ENCODE measurements at places on chromosomes 6 and 20. TPM values are rescaled to one million over a fixed set of nuclear protein-coding genes. Genes with fewer than 3 reads are reported as not detected.

- H3K4me1 ChIP-seq = peaks cover 40% of the 10 kb centered on the region
- peak overlapping the region; percentile 23 for H3K4me3 ChIP-seq
- peak; percentile 89 for DNase-seq
These were observed 61.4 kb downstream of the TXLNB start for GRCh38 chr6:139230391-139230840.

DNA sequence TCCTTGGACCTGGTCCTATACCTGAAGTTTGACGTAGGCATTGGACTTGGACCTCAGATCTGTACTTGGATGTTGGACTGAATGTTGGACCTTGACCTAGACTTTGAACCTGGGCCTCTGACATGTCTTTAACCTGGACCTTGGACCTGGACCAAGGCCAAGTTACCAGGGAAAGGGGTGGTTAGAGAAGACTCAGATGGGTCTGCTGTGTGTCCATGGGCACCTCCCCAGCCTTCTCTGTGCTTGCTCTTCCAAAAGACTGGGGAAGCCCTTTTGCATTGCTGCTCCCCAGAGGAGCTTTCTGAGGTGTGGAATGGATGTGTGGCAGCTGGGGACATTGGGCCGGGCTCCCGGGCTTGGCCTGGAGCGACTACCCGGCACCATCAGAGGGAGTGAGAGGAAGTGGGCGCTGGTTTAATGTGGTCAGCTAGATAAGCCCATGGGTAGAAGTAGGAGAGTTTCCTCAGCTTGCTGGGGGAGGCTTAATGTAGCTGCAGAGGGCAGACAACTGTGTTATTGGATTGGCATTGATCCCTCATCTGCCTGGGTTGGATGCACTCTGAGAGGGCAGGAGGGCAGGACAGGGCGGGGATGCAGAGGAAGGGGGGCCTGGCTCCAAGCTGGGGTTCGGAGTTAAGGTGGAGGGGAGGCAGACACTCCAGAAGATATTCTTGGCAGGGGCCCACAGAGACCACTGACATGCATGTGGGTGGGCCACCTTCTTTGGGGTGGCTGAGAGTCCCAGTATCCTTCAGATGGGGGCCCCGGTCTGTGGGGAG, 4.2 kb downstream of the SCRT2 start:
- H3K36me3 ChIP-seq = no peaks in the 10 kb centered on the region
- no peak for DNase-seq
- H3K27me3 ChIP-seq = no peaks in the 10 kb centered on the region
- H3K27ac ChIP-seq = no peak overlapping the region
- H3K4me3 ChIP-seq = no peak overlapping the region

GRCh38 chr6:138590796-138591709, 91.8 kb upstream of the NHSL1 start:
- no peak overlapping the region for H3K4me3 ChIP-seq
- peak; percentile 86 for DNase-seq
- H3K27me3 ChIP-seq = no peaks in the 10 kb centered on the region
- no peak overlapping the region for H3K27ac ChIP-seq
- H3K4me1 ChIP-seq = peaks cover 6% of the 10 kb centered on the region
- no peaks in the 10 kb centered on the region for H3K36me3 ChIP-seq

DNA sequence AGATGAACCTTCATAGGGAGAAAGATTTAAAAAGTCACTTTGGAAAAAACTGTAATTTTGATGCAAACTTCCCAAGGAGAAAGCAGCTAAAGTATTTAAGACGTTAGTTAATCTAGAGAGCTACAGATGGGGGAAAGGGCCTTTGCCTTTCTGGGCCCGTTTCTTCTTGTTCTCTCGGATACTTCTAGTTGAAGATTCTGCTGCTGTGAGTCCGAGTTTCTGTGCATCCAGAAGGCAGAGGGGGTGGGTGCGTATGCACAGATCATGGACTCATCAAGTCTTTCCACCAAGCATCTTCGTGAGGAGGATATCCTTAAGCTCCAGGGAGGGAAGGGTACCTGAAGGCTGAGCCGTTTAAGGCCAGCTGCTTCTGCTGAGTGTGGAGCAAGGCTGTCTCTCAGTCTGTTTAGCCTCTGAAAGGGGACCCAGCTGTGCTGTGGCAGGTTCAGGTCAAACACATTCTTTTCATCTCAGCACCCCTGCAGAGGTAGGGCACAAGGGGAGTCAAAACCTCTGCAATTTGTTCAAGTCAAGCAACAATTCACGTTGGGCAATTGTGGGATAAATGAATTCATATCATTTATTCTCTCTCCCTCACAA, 4.3 kb downstream of the LAMP5 start:
- H3K27me3 ChIP-seq = no peaks in the 10 kb centered on the region
- no peaks in the 10 kb centered on the region for H3K4me1 ChIP-seq
- no peak overlapping the region for H3K4me3 ChIP-seq
- H3K27ac ChIP-seq = no peak overlapping the region
- DNase-seq = no peak
- H3K36me3 ChIP-seq = no peaks in the 10 kb centered on the region

DNA sequence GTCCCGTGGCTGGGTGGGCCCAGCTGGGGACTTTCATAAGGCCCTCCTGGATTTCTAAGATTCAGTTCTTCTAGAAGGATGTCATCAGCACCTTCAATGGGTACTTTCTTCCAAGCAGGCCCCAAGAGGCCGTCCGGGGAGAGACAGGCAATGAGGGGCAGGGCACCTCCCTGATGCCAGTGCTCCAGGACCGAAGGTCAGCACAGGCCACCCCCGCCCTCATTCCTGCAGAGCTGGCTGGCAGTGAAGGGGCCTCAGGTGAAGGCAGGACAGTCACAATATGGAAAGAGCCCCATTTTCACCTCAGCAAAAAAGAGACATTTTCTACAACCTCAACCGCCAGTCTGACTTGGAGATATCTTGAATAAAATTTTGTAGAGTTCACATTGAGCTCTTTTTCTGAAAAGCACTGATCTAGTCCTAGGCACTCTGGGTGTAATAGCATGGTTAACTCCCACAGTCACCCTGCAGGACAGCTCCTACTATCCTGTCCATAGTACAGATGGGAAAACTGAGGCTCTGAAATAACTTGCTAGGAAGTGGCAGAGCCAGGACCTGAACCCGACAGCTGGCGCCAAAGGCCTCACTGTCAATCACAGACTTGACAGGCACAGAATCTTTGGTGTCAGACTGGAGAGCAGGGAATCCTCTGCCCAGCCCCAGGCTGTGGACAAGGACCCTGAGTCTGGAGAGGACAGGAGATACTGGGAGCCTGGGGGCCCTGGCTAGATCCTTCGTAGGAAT, 50.3 kb downstream of the RRBP1 start:
- no peak overlapping the region for H3K27ac ChIP-seq
- no peaks in the 10 kb centered on the region for H3K27me3 ChIP-seq
- H3K36me3 ChIP-seq = no peaks in the 10 kb centered on the region
- no peak for DNase-seq
- no peak overlapping the region for H3K4me3 ChIP-seq

DNA sequence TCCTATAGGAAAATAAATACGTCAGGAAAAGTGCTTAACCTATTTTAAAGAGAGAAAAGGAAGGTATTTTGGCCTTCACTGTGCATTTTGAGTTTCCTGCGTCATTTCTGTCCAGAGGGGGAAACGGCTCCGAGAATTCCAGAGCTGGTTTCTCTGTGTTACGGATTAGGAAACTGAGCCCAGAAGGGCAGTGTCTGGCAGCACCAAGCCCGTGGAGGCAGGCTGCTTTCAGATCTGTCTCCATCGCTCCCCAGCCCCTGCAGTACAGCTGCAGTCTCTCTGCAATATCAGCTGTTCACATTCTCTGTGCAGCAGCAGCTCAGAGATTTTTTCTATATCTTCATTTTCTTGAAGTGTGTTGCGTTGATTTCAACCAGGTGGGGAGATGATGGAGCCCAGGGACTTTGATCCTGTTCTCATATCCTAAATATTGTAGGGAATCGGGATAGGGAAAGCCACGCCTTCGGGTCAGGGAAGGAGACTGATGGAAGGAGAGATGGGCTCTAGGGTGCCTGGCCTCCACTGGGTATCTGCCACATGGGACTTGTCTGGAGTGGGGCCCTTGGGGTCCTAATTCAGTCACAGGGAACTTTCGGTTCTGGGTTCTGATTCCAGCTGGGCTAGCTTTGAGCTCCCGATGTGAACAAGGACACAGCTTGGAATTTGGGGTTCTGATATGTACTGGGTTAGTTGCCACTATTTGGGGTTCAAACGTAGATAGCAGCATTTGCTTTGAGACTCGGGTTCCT, 2.8 kb downstream of the ANKRD60 start:
- no peak overlapping the region for H3K27ac ChIP-seq
- H3K4me1 ChIP-seq = no peaks in the 10 kb centered on the region
- H3K36me3 ChIP-seq = no peaks in the 10 kb centered on the region
- H3K4me3 ChIP-seq = no peak overlapping the region
- no peak for DNase-seq

GRCh38 chr6:74439123-74439811, 743.3 kb downstream of the CD109 start:
- H3K36me3 ChIP-seq = no peaks in the 10 kb centered on the region
- H3K27me3 ChIP-seq = no peaks in the 10 kb centered on the region
- no peak overlapping the region for H3K4me3 ChIP-seq

DNA sequence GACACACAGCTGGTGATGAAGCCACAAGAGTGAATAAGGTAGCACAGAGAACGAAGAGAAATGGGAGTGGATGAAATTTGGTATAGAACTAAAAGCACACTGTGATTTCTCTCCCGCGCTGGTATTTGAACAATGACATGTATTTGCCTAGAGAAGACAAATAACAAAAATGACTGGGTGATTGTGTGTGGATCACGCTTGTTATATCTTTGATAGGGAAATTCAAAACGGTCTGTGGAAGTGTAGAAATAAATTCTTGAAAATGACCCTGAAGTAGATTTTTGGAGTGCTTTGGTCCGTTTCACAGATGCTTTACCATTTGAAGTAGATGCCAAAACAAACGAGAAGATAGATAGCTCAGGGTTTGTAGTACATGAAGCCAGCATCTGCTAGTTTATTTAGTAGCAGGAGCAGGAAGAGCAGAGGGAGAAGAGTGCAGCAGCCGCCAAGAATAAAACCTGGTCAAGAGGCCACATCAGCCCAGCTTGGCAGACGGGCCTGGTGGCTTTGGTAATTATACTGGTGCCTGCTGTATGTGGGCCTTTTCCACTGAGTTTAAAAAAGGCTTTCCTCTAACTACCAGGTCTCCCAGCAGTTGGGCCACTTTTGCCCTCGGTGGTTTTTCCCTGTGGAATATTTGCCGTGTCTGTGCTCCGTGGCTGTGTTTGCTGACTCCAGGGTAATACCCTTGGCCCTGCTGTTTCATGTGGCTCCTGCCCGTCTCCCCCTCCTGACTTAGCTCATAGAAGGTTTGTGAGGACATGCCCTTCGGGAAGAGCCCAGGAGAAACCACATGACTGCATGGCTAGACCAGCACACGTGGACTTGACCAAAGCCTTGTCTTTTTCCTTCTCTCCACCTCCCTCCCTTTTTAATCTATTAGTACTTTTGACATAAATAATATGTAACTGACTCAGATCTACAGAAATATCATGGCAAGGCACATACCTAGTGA, 294.0 kb downstream of the SOX4 start:
- H3K4me1 ChIP-seq = no peaks in the 10 kb centered on the region
- no peaks in the 10 kb centered on the region for H3K27me3 ChIP-seq
- H3K36me3 ChIP-seq = no peaks in the 10 kb centered on the region

GRCh38 chr6:64750910-64751309, 956.1 kb downstream of the EYS start:
- no peak overlapping the region for H3K27ac ChIP-seq
- no peak overlapping the region for H3K4me3 ChIP-seq
- H3K4me1 ChIP-seq = no peaks in the 10 kb centered on the region
- H3K36me3 ChIP-seq = no peaks in the 10 kb centered on the region

DNA sequence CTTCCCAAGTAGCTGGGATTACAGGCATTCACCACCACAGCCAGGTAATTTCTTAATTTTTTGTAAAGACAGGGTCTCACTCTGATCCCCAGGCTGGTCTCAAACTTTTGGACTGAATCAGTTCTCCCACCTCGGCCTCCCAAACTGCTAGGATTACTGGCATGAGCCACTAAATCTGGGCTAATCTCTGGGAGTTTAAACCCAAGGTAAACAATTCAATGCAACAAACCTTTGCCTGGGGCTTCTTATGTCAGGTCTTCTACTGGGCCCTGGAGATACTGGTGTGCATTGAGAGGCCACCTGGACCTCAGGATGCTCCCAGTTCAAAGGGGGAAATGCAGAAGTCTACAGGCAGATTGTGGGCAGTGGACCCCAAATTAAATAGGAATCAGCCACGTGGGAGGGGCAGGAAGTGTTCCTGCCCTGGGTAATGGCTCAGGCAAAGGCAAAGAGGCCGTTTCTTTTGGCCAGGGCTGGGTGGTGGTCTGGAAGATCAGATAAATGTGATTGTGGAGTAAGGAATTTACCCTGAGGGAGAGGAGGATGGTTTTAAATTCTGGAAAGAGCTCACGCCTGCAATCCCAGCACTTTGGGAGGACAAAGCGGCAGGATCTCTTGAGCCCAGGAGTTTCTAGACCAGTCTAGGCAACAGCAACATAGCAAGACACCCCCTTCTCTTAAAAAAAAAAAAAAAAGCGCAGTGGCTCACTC, 1.3 kb upstream of the MYBL2 start:
- peaks cover 28% of the 10 kb centered on the region for H3K4me1 ChIP-seq
- no peaks in the 10 kb centered on the region for H3K27me3 ChIP-seq
- no peak for DNase-seq

DNA sequence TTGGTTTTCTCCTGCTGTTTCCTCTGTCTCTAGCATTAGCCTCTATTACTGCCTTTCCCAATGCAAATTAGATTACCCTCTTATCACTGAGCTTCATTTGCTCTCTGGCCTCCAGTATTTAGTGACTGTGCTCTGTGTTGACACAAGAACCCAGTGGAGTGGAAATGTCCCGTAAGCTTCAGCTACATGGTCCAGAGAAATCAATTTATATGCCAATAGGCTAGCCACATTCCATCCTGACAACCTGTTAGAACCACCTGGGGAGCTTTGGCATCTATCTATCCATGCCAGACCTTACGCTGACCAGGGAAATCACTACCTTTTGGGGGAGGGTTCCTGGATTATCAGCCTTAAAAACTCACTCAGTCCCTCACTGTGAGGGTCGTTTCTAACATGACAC, 459.6 kb downstream of the UTRN start:
- no peaks in the 10 kb centered on the region for H3K27me3 ChIP-seq
- no peak overlapping the region for H3K27ac ChIP-seq
- no peaks in the 10 kb centered on the region for H3K36me3 ChIP-seq
- no peak for DNase-seq
- no peaks in the 10 kb centered on the region for H3K4me1 ChIP-seq

- no peak overlapping the region for H3K27ac ChIP-seq
- DNase-seq = no peak
- H3K4me3 ChIP-seq = no peak overlapping the region
- peaks cover 6% of the 10 kb centered on the region for H3K4me1 ChIP-seq
These were observed 35.8 kb upstream of the IYD start for GRCh38 chr6:150332939-150333584.

- DNase-seq = no peak
- H3K4me3 ChIP-seq = no peak overlapping the region
- no peaks in the 10 kb centered on the region for H3K4me1 ChIP-seq
These were observed 197.3 kb upstream of the MARCKS start for GRCh38 chr6:113659762-113660404.

GRCh38 chr6:157110607-157111006, 212.7 kb downstream of the TMEM242 start:
- H3K27me3 ChIP-seq = no peaks in the 10 kb centered on the region
- H3K36me3 ChIP-seq = peaks cover 30% of the 10 kb centered on the region
- DNase-seq = no peak

- peaks cover 98% of the 10 kb centered on the region for H3K4me1 ChIP-seq
- H3K27me3 ChIP-seq = no peaks in the 10 kb centered on the region
- H3K36me3 ChIP-seq = peaks cover 17% of the 10 kb centered on the region
- peak overlapping the region; percentile 98 for H3K27ac ChIP-seq
- no peak for DNase-seq
These were observed 48.1 kb downstream of the RIPOR2 start for GRCh38 chr6:24887545-24888140.

MATN4 gene
- total RNA-seq = not detected

PROKR2 gene
- not detected for total RNA-seq

GJA10 gene
- total RNA-seq = 1.3 TPM

SCAND1 gene
- 123 TPM for total RNA-seq

KCNK15 gene
- total RNA-seq = not detected
